ENCODE measurements at places on chromosomes 6 and 20.

DNA sequence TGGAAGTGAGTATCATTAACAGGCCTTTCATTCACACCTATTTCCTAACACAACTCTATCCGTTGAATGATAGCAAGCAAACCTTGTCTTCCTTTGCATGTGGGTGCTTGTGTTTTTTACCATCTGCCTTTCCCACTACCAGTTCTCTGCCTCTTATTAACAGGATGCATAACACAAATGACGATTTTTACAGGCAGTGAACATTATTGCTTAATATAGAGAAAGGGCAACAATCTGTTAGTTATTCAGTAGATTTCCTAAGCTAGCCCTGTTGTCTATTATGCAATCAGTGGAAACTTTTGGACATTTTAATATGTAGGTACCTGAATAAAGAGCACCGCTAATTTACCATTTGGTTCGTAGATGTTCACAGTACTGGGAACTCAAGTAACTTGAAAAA lies 348.8 kb upstream of the PLCB4 start:
- DNase-seq = no peak

DNA sequence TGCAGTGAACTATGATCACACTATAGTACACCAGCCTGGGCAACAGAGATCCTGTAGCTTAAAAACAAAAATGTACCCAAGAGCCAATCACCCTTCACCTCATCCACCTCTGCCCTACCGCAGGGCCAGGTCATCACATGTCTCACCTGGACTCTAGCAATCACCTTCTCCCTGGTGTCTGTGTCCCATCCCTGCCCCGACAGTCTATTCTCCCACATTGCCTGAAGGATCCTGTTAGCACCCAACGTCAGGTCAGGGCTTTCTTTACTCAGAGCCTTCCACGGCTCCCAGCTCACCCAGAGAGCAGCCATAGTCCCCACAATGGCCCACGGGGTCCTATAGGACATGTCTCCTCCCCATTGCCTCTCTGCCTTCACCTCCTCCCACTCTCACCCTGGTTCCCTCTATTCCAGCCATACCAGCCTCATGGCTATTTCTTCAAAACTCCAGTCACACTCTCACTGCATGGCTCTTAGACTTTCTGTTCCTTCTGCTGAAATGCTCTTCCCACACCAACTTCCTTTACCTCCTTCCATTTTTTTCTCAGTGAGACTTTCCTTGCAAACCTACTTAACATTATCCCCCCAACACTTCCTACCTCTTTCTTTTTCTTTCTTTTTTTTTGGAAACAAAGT lies 22.5 kb upstream of the ARFGEF2 start:
- DNase-seq = no peak

- no peak for DNase-seq
These were observed 162.2 kb upstream of the ARG1 start for GRCh38 chr6:131410785-131411184.

GRCh38 chr20:46752728-46753127 lies 43.3 kb downstream of the SLC2A10 start:
- DNase-seq = peak; percentile 63

GRCh38 chr6:158459726-158460125 lies 100.2 kb upstream of the TMEM181 start:
- DNase-seq = no peak

- no peak for DNase-seq
These were observed 185 bp upstream of the TNFRSF6B start for GRCh38 chr20:63696306-63696627.

GRCh38 chr6:168582571-168582981 lies 141.6 kb downstream of the SMOC2 start:
- no peak for DNase-seq

GRCh38 chr6:124512431-124512830 lies 449.8 kb upstream of the RNF217 start:
- no peak for DNase-seq

GRCh38 chr6:82959385-82959941 lies 106.2 kb downstream of the UBE3D start:
- DNase-seq = no peak

- no peak for DNase-seq
These were observed 11.8 kb downstream of the TMEM14B start for GRCh38 chr6:10759312-10759839.

DNA sequence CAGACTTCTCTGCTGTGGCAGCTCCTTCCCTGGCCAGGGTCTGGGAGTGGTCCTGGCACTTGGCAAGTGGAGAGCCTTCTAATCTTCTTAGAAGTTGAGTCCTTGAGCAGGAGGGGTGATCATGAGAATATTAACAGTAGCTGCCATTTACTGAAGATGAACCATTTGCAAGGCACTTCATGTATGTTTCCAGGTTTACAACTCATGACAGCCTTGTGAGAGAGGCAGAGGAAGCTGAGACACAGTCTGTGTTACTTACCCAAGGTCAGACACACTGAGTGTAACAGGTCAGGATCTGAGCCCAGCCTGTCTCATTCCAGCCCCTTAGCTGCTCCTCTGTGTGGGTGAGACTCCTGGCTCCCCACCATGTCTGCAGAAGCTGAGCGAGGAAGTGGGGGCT lies 45.5 kb upstream of the SRF start:
- DNase-seq = no peak

- no peak for DNase-seq
These were observed 754.5 kb downstream of the PTPRT start for GRCh38 chr20:42435230-42435629.

GRCh38 chr6:28220257-28221133 lies 4.6 kb upstream of the ZSCAN9 start:
- DNase-seq = no peak

- no peak for DNase-seq
These were observed 119.9 kb downstream of the SOX4 start for GRCh38 chr6:21713481-21713880.

DNA sequence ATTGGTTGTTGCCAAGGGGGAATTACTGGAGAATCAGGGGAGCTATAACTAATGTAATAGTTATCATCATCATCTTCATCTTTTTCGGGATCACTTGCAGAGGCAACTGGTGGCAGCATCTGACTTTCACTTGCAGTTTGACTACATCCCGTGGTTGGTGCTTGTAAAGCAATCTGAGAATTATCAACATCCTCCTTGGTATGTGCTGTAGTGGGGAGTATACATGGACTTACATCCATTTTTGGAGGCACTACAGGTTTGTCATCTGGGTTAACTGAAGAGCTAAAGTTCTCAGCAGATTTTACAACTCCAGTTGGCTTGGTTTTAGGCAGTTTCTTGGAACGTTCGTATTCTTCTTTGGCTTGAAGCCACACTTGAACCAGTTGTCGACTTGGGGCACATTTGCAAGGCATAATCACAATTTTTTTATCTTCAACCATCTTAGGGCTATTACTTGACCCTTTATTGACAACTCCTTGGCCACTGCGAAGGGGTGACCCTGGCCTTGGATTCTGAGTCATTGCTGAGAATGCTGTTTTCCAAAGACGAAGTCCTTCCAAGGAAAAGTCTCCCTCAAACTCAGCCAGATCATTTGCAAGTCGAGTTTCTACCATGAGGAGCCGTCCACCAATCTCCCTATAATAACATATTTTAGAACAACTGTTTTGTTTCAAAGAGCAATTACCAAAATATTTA lies 115.5 kb downstream of the REV3L start:
- DNase-seq = no peak

GRCh38 chr6:146103416-146104072 lies 74.7 kb downstream of the GRM1 start:
- no peak for DNase-seq

- DNase-seq = no peak
These were observed 37.6 kb upstream of the EPB41L1 start for GRCh38 chr20:36116807-36117441.

DNA sequence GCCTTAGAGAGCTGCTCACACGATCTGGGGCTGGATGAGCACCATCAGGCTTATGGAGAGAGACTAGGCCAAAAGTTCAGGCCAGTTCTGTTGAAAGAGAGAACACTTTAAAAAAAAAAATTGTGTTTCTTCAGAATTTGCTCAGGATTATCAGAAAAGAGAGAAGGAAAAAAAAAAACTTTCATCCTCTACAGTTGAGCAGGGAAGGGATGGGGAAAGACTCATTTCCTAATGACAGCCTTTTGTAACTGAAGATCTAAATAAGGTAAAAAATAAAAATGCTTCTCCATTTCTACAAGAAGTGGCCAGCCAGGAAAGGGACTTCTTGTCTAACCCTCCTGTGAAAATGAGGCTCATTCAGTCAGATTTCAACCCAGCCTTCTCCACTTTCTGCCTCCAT lies 134.8 kb downstream of the LY86 start:
- DNase-seq = no peak

GRCh38 chr20:52153896-52154295 lies 37.7 kb downstream of the ZFP64 start:
- DNase-seq = no peak

DNA sequence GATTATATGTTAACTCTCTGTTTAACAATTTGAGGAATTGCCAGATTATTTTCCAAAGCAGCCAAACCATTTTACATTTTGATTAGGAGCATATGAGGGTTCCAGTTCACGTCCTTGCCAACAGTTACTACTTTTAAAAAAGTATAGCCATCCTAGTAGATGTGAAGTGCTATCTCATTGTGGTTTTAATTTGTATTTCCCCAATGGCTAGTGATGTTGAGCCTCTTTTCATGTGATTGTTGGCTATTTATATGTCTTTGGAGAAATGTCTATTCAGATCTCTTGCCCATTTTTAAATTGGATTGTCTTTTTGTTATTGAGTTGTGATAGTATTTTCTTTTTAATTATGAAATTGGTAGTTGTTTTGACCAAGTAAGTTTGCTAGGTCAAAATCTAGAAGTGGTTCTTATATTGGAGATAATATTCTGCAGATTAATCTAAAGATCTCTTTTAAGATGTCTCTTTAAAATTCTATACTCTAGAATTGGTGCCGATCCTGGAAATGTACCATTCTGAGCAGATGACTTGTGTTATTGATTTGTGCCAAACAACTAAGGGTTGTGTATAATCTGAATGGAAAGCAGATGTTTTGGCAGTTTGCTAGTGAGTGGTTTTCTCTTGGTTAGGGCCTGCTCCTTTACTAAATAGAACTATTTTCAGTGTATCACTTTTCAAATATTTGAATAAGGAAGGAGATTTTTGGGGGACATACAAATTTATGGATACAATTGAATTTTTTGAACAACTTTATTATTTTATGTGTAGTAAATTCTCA lies 99.5 kb downstream of the CDKAL1 start:
- DNase-seq = no peak

GRCh38 chr6:168494726-168495125 lies 53.7 kb downstream of the SMOC2 start:
- no peak for DNase-seq

DNA sequence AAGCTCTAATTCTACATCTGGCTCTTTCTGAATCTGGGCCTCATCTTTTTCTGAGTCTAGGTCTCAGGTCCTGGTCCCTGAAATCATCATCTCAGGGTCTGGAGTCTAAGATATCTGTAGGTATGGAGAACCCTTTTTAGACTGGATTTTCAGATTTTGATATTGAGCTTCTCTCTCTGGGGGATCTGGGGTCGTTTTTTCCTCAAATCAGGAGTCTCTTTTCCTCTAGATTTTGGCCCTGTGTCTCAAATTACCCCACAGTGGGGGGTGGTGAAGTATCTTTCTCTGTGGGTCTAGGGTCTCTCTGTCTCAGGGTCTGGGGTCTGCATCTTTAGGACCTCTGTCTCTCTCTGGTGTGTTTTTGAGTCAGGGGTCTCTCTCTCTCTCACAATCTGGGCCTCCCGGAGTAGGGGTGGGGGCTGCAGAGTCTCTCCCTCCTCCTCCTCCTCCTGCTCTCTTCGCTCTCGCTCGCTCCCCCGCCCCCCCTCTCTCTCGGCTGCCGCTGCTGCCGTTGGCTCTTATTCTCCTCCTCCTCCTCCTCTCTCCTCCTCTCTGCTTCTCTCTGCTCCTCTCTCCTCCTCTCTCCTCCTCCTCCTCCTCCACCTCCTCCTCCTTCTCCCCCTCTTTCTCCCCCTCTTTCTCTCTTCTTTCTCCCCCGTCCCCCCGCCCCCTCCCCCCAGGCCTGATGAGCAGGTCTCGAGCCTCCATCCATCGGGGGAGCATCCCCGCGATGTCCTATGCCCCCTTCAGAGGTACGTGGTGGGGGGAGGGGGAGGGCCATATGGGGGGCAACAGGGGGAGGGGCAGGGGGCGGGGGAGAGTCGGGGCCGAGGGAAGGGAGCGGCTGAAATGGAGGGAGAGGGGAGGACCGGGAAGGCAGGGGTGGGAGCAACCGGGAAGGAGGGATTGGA lies at the start of gene SYNGAP1:
TSS of gene SYNGAP1 (plus strand) at position 486 of the 911 bp plus-strand sequence. CDS start at position 686, 200 bp downstream.
- DNase-seq = no peak

- DNase-seq = no peak
These were observed 2.5 kb downstream of the MYLK4 start for GRCh38 chr6:2748183-2748582.

- no peak for DNase-seq
These were observed 53.6 kb downstream of the DEK start for GRCh38 chr6:18210707-18211106.

Data from activated CD4-positive, CD25-positive, alpha-beta regulatory T cell treated with anti-CD3 and anti-CD28 coated beads, Interleukin-2, amount 50 U/mL, for 72 hours (primary cell).